Activated CD4-positive, alpha-beta T cell treated with anti-CD3 and anti-CD28 coated beads for 48 hours (primary cell): ENCODE measurements at places on chromosomes 12 and 14.

GRCh38 chr14:85205875-85206274, 324.1 kb upstream of the FLRT2 start:
- DNase-seq = no peak

DNA sequence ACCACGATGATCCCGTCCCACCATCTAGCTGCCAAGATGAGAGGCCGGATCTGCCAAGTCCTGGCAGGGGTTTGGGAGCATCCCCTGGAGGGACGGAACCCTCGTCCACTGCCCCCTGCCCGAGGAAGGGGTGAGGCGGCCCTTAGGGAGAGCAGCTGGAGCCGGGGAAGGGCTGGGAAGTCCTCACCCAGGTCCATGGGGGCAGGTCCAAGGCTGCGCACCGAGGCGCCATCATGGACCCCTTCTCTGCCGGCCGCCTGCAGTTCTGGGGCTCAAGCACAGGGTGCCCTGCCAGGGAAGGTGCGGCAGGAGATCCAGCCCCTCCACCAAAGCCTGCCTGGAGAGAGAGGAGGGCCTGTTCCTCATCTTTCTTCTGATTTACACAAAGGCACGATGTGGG, 17.6 kb upstream of the FBRSL1 start:
- DNase-seq = no peak

GRCh38 chr14:57268161-57269069, at the start of the genes AP5M1 and EXOC5:
TSS of gene AP5M1 (plus strand) at chr14:57268971. CDS start at chr14:57269315, 344 bp downstream.
TSS of gene EXOC5 (minus strand) at chr14:57268905. CDS start at chr14:57268648, 257 bp downstream.
- peak; percentile 94 for DNase-seq

GRCh38 chr14:92760524-92760805, 12.0 kb upstream of the LGMN start:
- DNase-seq = no peak

- peak; percentile 4 for DNase-seq
These were observed 460.7 kb downstream of the NOVA1 start for GRCh38 chr14:26137161-26137560.

GRCh38 chr12:122399592-122400373, 22.7 kb downstream of the CLIP1 start:
- DNase-seq = peak; percentile 61

DNA sequence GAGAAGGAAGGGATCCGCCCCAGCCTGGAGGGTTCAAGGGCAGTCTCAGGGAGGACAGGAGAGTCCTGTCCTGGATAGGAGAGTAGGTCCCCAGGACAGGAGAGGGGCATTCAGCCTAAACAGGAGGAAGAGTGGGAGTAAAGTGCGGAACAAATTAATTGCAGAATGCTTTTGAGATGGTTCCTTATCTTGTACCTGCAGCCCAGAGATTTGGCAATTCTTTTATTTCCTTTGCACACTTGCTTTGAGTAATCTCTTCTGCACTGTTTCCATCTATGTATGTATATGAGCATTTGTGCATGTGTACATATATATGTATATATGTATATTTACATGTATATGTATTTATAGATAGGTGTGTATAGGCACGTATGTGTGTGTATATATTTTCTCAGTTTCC, 22.7 kb downstream of the PLEK2 start:
- DNase-seq = no peak

GRCh38 chr12:102390068-102390467, 90.3 kb downstream of the IGF1 start:
- DNase-seq = no peak

DNA sequence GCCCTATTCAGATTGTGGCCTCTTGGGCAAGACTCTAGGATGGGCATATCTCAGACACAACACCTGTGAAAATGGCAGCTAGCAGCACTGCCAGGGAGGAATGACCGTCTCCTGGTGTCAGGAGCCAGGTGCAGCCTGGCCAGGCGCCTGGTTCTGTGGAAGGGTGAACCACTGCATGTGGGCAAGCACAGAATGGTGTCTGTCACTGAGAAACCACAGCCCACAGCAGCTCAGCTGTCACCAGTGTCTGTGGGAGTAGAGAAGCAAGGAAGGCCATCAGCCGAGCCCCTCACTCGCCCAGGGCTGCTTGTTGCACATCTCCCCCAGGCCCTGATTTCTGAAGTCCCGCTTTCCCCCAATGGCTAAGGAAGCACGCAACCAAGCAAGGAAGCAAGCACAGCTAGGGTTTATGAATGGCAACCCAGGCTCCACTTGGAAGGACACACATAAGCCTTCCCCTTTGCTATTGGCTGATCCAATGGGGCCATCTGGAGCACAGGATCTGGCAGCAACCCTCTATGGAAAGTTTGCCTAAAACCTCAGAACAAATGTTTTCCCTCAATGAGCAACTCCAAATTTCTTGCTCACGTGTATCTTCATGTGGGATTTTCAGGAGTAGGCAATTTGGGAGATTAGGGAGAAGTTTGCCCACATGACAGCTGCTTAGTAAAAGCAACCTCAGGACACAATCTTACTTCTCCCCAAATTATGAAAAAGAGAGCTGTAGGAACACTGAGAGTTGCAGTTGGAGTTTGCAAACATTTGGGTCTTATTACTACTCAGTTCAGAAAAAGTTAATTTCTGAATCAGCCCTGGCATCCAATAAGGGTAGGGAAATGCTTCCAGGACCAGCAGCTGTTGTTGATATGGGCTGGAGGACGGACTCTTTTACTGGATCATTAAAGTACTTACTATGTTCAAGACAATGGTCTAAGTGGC, 44.7 kb downstream of the GPHB5 start:
- no peak for DNase-seq

- DNase-seq = no peak
These were observed 41.0 kb downstream of the GPHB5 start for GRCh38 chr14:63277591-63278183.
